ENCODE measurements at places on chromosomes 3 and 15.

- no peak for DNase-seq
These were observed 66.8 kb upstream of the UNC13C start for GRCh38 chr15:53911431-53911830.

DNA sequence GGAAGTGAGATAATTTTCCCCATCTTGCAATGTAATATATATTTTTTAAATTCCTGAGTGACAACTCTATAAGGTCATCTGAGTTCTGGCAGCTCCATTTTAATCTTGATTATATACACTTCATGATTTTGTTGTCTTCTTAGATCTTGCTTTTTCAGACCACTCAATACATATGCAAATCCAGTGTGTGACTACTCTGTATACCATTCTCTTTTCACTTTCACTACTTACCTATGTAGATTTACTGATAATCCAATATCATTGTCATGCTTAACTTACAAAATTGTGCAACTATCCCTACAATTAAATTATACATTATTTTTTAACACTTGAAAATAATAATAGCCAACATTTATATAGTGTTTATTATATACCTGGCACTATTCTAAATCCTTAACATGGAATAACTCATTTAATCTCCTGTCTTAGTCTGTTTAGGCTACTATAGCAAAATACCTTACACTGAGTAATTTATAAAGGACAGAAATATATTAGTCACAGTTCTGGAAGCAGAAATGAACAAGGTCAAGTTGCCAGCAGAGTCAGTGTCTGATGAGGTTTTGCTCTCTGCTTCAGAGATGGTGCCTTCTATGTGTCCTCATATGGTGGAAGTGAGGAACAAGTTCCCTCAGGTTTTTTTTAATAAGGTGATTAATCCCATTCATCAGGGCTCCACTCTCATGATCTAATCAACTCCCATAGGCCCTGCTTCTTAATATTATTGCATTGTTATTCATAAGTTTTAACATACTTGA lies 338.5 kb downstream of the TUSC7 start:
- DNase-seq: no peak

DNA sequence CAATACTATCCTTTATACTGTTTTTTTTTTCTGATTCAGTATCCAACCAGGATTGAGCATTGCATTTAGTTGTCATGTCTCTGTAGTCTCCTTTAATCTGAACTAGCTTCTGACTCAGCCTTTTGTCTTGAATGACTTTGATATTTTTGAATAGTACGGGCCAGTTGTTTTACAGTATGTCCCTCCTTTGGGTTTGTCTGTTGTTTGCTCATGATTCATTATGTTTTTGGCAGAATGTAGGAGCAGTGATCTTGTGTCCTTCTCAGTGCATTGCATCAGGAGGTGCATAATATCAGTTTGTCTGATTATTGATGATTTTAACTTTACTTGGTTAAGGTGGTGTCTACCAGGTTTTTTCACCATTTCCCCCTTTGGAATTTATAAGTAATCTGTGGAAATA lies 20.5 kb downstream of the EXOG start:
- DNase-seq: no peak

DNA sequence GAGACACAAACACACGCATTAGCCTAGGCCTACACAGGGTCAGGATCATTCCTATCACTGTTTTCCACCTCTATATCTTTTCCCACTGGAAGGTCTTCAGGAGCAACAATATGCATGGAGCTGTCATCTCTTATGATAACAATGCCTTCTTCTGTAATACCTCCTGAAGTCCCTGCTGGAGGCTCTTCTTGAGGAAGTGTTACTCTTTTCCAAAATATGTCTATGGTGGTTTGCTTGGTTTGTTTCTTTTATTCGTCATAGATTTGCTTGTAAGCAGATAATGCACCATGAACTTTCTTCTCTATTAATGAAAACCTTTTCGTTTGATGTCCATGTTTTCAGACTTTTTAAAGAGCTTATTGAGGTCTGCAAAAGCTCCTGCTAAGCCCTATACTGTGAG lies 109.3 kb downstream of the GMPS start:
- DNase-seq: no peak

- DNase-seq: no peak
These were observed 11.8 kb downstream of the MITF start for GRCh38 chr3:69751074-69751476.

GRCh38 chr15:67127331-67127664 lies 61.9 kb downstream of the SMAD3 start:
- DNase-seq: no peak

DNA sequence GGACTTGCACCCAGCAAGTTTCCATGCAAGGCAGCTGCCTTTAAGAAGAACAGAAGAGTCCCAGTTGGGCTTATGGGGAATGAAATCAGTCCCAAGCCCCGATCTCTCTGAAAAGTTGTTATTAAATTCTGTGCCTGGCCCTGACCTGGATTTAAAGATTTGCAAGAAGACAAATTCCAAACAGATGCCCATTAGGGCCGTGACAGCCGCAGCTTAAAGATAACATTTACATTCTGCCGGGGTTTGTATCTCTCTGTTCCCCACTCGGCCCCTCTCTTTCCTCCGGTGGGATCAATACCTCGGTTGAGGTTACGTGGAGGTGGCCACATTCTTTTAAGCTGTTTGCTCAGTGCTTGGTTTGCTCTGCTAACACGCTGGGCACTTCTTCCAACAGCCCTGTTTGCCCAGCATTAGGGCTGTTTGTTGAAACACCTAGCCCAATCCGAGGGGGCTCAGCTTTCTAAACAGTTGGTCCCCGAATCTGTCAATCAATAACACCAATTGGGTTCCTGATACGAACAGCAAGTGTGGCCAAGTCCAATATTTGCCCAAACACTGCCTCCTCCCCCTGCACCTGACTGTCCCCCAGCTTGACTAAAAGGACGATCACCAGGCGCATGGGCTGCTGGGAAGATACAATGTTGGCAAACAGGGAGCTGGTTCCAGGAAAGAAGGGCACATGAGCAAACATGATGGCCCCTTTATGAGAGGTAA lies 108.6 kb downstream of the RPLP1 start:
- DNase-seq: no peak

GRCh38 chr3:190034446-190034845 lies 86.3 kb downstream of the P3H2 start:
- DNase-seq: no peak

DNA sequence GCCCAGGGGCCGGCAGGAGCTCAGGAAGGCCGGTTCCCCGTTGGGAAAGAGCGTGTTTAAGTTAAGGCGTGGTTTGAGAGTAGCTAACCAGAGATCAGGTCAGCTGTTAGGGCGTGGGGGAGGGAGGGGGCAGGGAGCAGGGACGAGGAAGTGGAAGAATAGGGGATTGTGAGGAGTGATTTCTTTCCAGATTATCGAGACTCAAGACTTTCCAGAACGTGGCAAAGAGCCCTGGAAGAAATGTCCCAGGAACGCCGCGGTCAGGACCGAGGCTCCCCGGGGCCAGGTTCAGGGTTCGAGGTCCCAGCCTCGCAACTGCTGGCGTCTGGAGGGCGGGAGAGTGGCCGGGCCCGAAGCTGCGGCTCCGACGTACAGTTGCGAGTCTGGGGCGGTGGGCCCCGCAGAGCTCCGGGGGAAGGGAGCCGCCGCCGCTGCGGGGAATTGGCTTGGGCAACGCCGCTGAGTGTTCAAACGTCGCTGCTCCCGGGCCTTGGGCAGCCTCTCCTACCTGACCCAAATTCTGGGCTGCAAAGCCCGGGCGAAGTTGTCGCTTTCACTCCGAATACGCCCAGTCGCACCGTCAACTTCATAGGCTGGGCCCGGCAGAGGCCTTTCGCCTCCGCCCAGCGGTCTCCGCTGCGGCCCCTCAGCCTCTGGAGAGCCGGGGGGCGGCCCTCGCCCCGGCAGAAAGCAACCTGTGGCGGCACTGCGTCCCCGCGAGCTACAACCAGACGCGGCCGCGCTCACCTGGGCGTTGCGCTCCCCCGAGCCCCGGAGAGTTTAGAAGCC lies 9.5 kb downstream of the ISL2 start:
- no peak for DNase-seq

DNA sequence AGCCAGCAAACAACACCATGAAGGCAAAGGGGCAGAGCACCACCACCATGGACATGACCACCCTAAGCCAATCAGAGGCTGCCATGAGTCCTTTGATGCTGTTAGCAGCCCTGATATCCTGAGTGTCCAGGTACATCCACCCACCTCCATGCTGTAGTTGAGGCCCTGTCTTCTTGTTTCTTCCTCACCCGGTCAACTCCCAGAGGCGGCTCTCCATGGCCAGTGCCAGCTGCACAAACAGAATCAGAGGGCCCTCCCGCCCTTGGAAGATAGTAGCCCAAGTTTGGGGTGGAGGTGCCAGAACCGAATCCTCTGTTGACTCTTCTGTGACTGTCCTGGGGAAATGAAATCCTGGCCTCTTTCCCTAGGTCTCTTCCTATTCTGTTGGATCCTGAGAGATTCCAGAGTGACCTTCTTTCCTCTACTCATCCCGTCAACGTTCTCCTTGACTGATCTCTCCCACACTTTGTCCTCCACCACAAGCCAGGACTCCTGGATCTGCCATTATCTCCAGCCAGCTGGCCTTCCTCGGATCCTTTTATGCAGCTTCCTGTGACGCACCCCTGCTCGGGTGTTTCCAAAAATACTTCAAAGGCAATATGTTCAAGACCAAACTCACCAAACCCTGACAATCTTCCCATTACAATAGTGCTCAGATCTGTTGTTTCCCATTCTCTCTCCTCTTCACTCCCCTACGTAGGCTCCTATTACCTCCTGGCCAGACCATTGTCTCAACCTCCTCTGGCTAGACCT lies 45.4 kb upstream of the DLG1 start:
- no peak for DNase-seq

DNA sequence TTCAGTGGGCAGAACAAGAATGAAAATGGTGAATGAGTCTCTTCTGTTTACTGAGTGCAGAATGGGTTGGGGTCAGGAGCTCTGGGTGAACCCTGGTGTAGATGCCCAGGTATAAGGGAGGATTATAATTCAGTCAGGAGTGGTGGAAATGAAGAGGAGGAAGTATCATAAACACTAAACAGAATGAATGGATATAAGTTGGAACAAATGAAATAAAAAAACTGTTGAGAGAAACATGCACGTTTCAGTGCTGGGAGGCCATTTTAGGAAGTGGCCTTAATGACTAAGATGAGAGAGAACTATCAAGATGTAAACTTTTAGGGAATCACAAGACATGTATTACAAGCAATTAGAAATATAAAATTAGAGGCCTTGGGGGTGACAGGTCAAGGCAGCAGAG lies 32.8 kb upstream of the LEKR1 start:
- DNase-seq: no peak

GRCh38 chr3:149535333-149535685 lies 60.8 kb downstream of the TM4SF4 start:
- no peak for DNase-seq

GRCh38 chr3:58161435-58162398 lies 49.1 kb downstream of the DNASE1L3 start:
- DNase-seq: no peak

- no peak for DNase-seq
These were observed 42.4 kb upstream of the RHO start for GRCh38 chr3:129485721-129486663.

DNA sequence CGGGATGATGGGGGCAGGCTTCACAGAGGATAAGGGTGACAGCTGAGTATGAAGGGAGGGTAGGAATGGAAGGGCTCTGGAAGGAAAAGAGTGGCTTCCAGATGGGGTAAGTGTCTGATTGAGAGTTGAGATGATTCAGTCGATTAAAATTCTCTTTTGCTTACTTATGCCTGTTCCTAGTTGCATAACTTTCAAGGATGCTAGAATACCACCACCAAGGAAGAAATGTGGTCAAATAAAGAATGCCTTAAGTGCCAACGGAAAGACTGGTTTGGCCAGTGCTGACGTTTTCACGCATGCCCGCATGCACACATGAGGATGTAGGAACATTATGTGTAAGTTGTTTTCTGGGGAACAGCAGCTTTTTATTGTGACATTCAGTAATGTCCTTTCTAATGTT lies 263.4 kb upstream of the WNT5A start:
- no peak for DNase-seq

- DNase-seq: no peak
These were observed 37.1 kb upstream of the ARNT2 start for GRCh38 chr15:80367094-80367493.

DNA sequence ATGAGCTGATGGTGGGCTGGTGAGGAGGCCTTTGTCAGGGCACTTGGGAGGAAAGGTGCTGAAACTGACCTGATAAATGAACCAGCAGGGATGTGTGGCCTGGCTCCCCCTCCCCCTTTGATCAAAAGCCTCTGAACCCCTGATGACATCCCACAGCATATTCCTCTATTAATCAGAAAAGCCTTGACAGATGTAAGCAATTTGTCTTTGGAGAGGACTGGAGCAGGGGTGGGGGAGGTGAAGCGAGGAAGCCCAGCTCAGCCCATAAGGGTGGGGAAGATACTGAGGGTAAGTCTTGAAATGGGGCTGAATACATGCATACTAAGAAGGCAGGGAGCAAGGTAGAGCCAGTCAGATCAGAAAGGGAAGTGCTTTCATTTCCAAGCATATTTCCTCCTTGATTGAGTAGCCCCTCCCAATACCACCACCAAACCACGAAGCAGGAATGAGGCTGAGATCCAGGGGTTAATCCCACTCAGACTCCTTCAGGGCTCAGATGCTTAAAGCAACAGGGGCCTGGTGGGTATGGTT lies 34.7 kb upstream of the MRPS22 start:
- no peak for DNase-seq

- no peak for DNase-seq
These were observed 192.0 kb upstream of the HES1 start for GRCh38 chr3:193943851-193944517.

DNA sequence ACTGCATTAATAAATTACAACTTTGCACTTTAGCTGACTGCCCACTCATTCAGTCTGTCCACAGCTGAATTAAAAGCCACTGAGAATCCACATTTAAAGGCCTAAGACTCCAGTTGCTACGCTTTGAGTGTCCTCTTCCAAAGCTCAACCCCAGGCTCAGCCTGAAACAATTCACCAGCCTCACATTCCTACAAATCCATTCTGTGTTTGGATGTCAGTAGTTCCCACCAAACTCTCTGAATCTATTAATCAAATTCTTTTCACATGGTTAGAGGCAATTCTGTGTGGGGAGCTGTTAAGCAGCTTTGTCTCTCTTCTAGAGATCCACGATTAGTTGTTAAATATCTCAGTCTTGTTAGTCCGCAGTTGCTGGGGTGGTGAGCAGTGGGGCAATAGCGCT lies 116.8 kb upstream of the UBE2E2 start:
- no peak for DNase-seq

- DNase-seq: no peak
These were observed 776.3 kb downstream of the TUSC7 start for GRCh38 chr3:117485841-117486240.
